ENCODE measurements at places on chromosomes 1 and 21.

- no peak for DNase-seq
These were observed 421.3 kb downstream of the NEGR1 start for GRCh38 chr1:71861022-71861421.

DNA sequence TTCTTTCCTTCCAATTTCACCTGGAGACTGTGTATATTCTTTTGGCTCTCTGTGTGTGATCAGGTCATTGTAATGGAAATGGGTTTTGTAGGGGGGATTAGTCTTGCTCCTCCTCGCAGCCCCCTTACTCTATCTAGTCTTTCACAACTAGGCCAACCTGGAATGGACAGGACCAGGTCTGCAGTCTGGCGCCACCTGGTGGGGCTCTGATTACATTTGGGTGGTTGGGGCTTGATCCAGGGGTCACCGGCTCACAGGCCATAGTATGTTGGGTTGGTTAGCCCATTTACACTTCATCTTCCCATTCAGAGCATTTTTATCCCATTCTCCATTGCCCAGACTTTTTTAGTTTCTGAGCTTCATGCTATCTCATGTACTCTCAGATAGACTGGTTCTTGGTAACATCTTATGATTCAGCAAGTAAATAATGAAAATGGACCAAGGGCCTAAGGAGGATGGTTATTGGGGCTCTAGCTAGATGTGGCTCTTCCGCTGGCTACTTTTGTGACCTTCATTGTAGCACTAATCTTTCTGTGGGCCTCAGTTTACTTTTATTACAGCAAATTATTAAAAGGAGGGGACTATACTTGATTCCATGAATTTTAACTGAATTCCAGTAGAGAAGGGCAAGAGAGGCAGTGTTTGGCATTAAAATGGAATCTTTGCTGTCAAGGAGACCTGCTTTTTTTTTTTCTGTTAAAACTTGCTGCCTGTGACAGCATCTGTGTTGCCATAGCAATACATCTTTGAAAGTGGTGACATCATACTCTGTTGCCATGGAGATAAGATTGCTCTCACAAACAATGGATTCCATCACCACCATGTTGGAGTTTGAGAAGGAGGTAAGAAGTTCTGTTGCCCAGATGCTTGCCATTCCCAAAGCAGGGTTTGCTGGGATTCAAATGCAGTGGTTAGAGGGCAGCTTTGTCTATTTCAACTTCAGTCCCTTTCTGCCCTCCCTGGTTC lies 150.1 kb downstream of the PLXNA2 start:
- no peak for DNase-seq

DNA sequence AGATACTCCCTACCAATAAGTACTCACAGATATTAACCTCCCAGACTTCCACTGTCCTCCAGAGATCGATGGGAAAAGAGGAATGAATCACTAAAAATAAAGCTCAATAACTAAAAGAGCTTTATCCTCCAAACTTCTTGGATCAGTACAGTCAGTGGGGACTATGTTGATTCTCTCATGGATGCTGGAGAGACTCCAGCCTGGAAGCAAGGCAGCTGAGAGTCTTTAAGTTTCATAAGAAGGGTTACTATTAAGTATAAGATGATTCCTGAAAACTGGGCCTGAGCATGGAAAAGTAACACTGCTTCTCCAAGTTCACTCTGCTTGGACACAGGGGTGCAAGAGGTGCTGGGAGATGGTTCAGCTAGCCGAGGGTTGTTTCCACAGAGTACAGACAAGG lies 6.2 kb upstream of the DDR2 start:
- DNase-seq, result no peak

DNA sequence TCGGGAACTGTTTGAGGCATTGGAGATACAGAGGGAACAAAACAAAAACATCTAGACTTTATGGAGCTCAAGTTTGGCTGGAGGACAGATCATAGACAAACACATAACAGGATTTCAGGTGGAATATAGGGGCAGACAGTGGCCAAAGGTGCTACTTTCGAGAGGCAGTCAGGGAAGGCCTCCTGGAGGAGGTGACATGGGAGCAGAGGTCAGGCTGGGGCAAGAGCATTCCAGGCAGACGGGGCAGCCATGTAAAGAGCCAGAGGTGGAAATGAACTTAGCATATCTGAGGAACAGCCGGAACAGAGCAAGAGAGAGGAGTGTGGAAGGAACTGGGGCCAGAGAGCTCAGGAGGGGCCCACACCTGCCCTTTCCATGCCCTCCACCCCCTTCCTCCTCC lies 122.3 kb downstream of the DMRTB1 start:
- DNase-seq, result no peak

GRCh38 chr1:162406811-162407210 lies 5.1 kb downstream of the SH2D1B start:
- no peak for DNase-seq

DNA sequence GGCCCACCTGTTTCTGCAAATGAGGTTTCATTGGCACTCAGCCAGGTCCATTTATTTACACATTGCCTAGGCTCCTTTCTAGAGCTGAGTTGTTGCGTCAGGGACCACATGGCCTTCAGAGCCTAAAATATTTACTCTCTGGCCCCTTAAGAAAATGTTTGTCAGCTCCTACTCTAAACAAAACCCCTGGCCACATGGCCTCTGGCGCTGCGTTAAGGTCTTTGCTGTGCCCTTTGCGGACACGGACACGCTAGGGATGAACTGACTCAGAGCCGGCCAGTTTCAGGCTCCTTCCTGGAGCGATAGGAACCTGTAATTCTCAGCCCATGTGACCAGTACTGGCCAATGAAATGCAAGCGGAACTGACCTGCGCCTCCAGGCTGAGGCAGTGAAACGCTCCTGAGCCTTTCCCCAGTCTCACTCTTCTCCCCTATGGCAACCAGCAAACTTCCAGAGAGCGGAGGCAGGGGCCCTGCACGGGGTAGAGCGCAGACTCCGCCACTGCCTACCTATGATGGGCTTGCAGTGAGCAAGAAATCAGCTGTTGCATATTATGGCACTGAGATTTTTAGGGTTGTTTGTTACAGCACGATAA lies 160.3 kb downstream of the ETS2 start:
- no peak for DNase-seq

Measured in stimulated activated CD4-positive, alpha-beta T cell treated with anti-CD3 and anti-CD28 coated beads, Interleukin-1b, Interleukin-23, amount 100 ng/mL, for 1 hour (primary cell).